NCI-H1694 (cell line): ENCODE measurements at places on chromosomes 4 and X.

DNA sequence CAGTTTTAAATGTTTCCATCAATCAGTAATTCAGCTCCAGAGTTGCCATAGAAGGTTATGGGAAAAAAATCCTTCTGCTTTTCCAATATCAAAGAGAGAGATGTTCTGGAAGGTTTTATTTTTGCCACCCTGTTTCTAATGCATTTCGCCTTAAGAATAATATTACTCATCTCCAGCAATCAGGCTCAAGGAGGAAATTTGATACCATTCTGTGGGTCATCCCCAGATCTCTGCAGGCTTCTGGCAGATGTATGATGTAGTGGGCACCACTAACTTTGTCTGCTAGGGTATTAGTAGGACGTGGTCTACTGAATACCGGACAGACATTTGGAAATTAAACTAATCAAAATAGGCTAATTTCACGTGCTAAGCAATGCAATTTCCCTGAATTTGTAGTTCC is 645.4 kb upstream of the TENM3 start:
- DNase-seq = no peak

DNA sequence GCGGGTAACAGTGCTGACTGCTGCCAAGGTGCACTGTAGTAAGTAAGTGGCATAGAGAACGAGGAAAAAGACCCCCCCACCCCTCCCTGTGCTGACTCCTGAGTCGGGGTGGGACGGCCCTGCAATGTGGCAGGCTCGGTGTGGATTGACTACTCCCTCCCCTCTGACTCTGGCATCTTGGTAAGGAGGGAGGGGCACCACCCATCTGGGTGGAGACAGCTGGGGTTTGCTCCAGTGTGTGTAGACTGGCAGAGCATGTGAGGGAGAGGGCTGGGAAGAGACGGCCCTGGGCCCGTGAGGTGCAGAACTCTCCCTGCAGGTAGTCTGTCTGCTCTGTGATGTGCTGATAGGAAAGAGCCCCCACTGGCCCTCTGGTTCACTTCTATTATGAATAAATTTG is 31.0 kb downstream of the NSG1 start:
- DNase-seq = no peak

- DNase-seq = no peak
Observed at GRCh38 chr4:7412554-7412912, 22.2 kb downstream of the PSAPL1 start.

DNA sequence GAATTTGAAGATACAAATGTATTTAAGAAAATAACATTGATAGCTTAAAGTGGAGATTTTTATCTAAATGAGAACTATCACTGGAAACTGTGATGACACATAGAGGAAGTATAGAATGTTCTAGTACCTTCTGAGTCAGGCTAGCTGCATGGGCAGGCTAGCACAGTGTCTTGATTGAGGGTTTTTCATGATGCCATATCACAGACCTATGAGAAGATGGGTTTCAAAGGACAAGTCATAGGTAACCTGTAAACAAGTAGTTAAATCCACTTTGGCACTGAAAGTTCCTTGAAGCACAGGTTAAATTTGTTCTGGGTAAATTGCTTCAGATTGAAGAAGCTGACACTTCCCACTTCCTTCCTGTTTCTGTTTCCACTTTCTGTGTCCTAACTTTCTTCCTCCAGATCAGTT is 48.2 kb upstream of the CDKN2AIP start:
- DNase-seq = no peak
